Right lung (tissue), 10 donors: ENCODE measurements at places on chromosomes 5 and 9. TPM values are rescaled to one million over a fixed set of nuclear protein-coding genes. Genes with fewer than 3 reads are reported as not detected.

The ELAVL2 gene
- polyA plus RNA-seq = 3.2 TPM

The RLN2 gene
- 2.0 TPM for polyA plus RNA-seq

The DBH gene
- 1.6 TPM for polyA plus RNA-seq

The KIF12 gene
- 34.3 TPM for polyA plus RNA-seq

The SHOC1 gene
- polyA plus RNA-seq = 0.35 TPM
